Left kidney (tissue), 8 donors: ENCODE measurements at places on chromosomes 7 and 10. TPM values are rescaled to one million over a fixed set of nuclear protein-coding genes. Genes with fewer than 3 reads are reported as not detected.

Gene ASIC3
- polyA plus RNA-seq: 2.3 TPM

Gene GIMAP7
- 12.4 TPM for polyA plus RNA-seq

Gene TFEC
- 37.8 TPM for polyA plus RNA-seq

Gene ERVW-1
- polyA plus RNA-seq: 2.7 TPM

Gene NOD1
- polyA plus RNA-seq: 11.8 TPM

Gene IQUB
- polyA plus RNA-seq: 8.0 TPM

Gene LIPF
- 0.47 TPM for polyA plus RNA-seq

Gene GFRA1
- 29.8 TPM for polyA plus RNA-seq

Gene SRGN
- polyA plus RNA-seq: 10.7 TPM

Gene CPA5
- not detected for polyA plus RNA-seq

Gene EGFR
- polyA plus RNA-seq: 34.9 TPM

Gene TMEM213
- polyA plus RNA-seq: 39.2 TPM

Gene NUTM2A
- 3.6 TPM for polyA plus RNA-seq

Gene SFTPD
- polyA plus RNA-seq: 1.6 TPM

Gene SLIT1
- polyA plus RNA-seq: 9.7 TPM

Gene GNAI1
- 112 TPM for polyA plus RNA-seq

Gene ACSM6
- 0.86 TPM for polyA plus RNA-seq

Gene LRRC4
- 5.8 TPM for polyA plus RNA-seq

Gene TRIM50
- polyA plus RNA-seq: 0.32 TPM

Gene SPDYE8
- polyA plus RNA-seq: 1.1 TPM

Gene PPP1R17
- not detected for polyA plus RNA-seq
